ENCODE measurements at places on chromosomes 12 and 14. TPM values are rescaled to one million over a fixed set of nuclear protein-coding genes. Genes with fewer than 3 reads are reported as not detected.

DNA sequence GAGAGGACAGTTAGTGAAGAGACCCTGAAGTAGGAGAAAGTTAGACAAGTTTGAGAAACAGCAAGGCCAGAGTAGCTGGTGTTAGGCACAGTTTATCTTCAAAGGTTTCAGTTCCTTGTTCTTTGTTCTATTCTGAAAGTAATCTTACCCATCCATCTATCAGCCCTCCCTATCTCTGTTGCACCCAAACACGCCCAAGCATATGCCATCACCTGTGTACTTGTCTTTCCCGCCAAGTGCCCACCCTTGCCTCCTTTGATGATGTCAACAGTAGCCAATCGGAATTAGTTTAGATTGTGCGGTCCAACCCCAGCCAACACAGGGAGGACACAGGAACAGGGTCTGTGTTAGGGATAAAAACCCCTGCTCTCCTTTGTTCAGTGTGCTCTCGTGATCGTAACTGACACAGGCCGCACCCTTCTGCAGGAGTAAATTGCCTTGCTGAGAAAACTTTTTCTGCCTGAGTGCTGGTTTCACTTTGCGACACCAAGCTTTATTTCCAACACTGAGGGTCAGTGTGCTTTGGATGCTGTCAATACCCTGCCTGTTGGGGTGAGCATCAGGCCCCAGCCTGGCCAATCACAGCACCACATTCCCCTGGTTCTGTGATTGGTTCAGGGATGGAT, 4.7 kb upstream of the TMEM229B start:
- H3K27me3 ChIP-seq: peaks cover 4% of the 10 kb centered on the region
- DNase-seq: no peak
- H3K4me3 ChIP-seq: no peak overlapping the region
- no peak overlapping the region for H3K27ac ChIP-seq
- no peaks in the 10 kb centered on the region for H3K4me1 ChIP-seq

DNA sequence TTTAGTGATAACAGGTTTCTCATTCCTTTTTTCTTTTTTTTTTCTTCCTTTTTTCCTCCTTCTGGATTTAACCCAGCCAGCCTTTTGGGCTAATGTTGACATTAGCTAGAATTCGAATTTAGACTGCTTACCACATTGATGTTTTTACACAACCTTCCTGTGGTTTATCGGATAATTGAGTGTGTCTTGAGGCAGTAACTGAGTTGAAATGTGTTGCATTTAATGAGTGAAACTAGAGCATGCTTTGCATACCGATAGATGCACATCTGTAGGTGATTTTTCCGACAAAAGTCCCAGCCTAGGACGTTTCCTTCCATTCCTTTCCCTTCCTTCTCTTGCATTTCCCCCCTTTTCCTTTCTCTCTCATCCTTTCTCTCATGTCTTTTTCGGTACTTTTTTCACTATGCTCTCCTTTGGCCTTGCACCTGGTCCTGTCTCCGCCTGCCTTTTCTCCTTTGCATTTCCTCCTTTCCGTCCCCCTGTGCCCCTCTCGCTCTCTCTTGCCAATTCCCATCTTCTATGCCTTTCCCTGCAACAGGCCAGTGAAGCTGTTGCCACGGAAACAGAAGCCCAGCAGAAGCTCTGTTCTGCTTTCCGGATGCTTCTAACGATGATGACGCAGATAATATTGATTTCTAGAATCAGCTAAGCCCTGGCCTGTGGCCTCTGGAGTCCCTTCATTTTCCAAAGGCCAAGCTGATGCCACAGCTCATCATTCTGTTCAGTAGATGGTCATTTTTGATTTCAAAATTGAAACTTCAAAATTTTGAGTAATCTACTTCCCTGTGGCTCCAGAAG, 76.1 kb downstream of the SLC25A47 start:
- H3K4me1 ChIP-seq: peaks cover 8% of the 10 kb centered on the region
- H3K4me3 ChIP-seq: no peak overlapping the region
- H3K27ac ChIP-seq: no peak overlapping the region
- no peak for DNase-seq
- H3K27me3 ChIP-seq: no peaks in the 10 kb centered on the region
- no peaks in the 10 kb centered on the region for H3K36me3 ChIP-seq

DNA sequence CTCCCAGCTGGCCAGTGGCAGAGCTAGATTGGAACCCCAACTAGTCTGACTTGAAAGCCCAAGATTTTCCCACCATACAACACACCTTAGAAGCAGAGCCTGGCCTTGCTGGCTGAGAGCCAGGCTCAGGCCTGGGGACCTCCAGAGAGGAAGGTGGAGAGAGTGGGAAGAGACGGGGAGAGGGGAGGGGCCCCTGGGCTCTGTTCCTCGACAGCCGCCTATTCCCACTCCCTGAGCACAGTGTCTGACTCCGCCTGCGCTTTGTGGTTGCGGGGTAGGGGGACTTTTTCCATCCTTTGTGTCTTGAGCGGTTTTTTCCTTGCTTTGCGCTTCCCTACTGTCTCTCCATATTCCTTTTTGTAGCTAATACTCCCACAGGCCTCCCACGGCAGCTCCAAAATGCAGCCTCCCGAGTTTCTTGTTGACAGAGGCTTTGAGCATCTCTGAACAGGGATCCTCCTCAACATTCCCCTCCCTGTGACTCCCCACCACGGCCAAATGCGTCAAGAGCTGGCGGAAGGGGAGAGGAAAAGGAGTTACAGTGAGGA, 4.0 kb upstream of the KCNH3 start:
- H3K4me3 ChIP-seq: no peak overlapping the region
- peaks cover 9% of the 10 kb centered on the region for H3K27me3 ChIP-seq
- H3K36me3 ChIP-seq: no peaks in the 10 kb centered on the region
- H3K4me1 ChIP-seq: no peaks in the 10 kb centered on the region
- DNase-seq: no peak
- no peak overlapping the region for H3K27ac ChIP-seq

- H3K36me3 ChIP-seq: no peaks in the 10 kb centered on the region
- no peak for DNase-seq
- no peaks in the 10 kb centered on the region for H3K4me1 ChIP-seq
- H3K4me3 ChIP-seq: no peak overlapping the region
- no peaks in the 10 kb centered on the region for H3K27me3 ChIP-seq
- H3K27ac ChIP-seq: no peak overlapping the region
Measured at GRCh38 chr14:98112194-98112780, 1159.7 kb downstream of the BCL11B start.

DNA sequence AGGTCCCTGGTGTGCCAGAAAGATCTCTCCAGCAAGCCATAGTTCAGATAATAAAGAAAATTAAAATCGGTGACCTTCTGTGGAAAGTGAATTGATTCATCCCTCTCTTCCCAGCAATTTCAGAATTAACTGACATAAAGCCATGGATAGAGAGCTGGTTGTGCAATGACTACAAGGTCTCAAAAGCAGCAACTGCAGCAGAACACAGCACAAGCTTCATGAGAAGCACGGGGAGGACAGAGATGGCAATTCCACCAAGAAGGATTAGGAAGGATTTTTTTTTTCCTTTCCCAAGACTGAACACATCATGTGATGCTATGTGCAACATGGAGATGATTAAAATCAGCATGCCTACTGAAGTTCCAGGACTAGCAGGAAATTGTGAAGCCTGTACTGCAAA, 154.9 kb upstream of the PLEKHG7 start:
- H3K4me1 ChIP-seq: no peaks in the 10 kb centered on the region
- no peak overlapping the region for H3K4me3 ChIP-seq
- DNase-seq: no peak
- H3K27ac ChIP-seq: no peak overlapping the region
- H3K36me3 ChIP-seq: no peaks in the 10 kb centered on the region

DNA sequence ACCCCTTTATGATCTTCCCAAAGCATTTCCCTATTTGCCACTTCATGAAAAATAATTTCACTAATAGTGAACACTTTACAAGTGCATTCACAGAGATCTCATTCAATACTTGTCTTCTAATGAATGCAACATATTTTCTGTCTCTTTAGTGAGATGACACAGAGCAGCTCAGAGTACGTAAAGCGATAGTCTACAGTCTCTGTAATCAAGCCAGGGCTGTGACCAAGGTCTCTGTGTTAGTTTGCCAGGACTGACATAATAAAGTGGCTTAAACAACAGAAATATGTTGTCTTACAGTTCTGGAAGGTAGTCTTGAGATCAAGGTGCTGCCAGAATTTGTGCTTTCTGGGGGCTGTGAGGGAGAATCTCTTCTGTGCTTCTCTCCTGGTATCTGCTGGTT, 33.1 kb upstream of the FRS2 start:
- no peak overlapping the region for H3K4me3 ChIP-seq
- H3K27me3 ChIP-seq: no peaks in the 10 kb centered on the region
- H3K27ac ChIP-seq: no peak overlapping the region
- no peak for DNase-seq
- 0 out of 2 replicates have a peak, but pooled peaks cover 4% of the 10 kb centered on the region for H3K4me1 ChIP-seq

CCDC85C gene
- total RNA-seq: 22.7 TPM

MMP14 gene
- 2.3 TPM for total RNA-seq

IL22 gene
- not detected for total RNA-seq
